ENCODE measurements at places on chromosomes 12 and 14. TPM values are rescaled to one million over a fixed set of nuclear protein-coding genes. Genes with fewer than 3 reads are reported as not detected.

DNA sequence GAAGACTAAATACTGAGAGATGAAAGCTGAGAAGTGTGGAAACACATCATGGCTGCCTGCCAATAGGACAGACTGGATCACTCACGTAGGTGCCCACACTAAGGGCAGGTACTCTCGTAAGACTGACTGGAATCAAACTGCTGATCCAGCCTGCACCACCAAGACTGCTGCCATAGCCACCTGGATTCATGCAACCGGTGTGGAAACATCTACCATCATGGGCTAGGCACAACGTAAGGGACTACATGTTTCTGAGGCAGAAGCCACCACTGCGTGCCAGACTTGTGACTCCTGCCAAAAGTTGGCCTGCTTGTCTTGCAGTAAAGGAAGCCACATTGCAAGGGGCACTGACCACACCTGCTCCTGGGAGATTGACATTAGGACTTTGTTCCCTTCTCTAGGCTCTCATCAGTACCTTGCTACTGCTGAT, 3.8 kb downstream of the POMT2 start:
- DNase-seq = no peak
- H3K4me3 ChIP-seq = no peak overlapping the region
- peaks cover 15% of the 10 kb centered on the region for H3K4me1 ChIP-seq

Gene CCDC177
- total RNA-seq = not detected

- no peak overlapping the region for H3K27ac ChIP-seq
- H3K4me3 ChIP-seq = no peak overlapping the region
- no peaks in the 10 kb centered on the region for H3K36me3 ChIP-seq
- H3K4me1 ChIP-seq = no peaks in the 10 kb centered on the region
- peaks cover 17% of the 10 kb centered on the region for H3K27me3 ChIP-seq
Measured at GRCh38 chr12:107775093-107775721, 703 bp downstream of the ASCL4 start.

Gene PRB2
- not detected for total RNA-seq

DNA sequence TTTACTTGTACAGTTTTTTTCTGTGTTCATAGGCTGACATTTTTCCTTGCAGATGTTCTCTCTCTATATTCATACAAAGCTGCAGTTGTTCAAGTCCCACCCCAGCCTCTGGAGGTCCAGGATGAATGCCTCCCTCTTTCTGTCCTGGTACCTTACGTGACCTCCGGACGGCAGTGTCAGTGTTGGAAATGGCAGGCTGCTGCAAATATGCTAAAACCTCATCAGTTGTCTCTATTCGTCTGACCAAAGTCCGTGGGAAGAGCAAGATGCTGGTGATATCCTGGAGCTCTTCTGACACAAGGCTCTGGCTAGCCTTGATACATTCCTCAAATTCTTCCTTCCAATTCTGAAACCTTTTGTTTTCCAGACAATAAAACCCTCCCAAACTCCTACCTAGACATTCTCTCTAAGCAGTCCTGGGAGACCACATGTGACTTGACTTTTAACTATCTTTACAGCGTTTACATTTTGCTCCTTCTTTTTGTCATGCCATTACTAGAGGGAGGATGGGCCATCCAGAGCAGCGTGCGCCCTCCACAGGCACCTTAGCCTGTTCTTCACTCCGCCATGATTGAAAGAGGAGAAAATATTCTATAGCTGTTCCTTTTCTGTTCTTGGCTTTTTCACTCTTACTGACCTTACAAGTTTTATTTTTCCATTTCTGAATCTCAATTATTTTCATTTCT, 143.6 kb downstream of the RGS6 start:
- no peak overlapping the region for H3K27ac ChIP-seq
- no peaks in the 10 kb centered on the region for H3K36me3 ChIP-seq
- H3K4me3 ChIP-seq = no peak overlapping the region

DNA sequence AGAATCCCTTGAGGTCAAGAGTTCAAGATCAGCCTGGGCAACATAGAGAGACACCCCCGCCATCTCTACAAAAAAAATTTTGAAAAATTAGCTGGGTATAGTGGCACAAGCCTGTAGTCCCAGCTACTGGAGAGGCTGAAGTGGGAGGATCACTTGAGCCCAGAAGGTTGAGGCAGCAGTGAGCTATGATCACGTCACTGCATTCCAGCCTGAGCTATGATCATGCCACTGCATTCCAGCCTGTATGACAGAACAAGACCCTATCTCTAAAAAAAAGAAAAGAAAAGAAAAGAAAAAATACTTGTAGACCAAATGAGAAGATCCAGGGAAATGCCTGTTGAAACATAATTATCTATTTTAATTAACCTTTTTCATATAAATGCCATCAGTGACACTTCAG, 93.8 kb upstream of the MDM1 start:
- DNase-seq = peak; percentile 92
- no peaks in the 10 kb centered on the region for H3K36me3 ChIP-seq
- no peaks in the 10 kb centered on the region for H3K27me3 ChIP-seq
- no peak overlapping the region for H3K4me3 ChIP-seq

Gene PROX2
- not detected for total RNA-seq

DNA sequence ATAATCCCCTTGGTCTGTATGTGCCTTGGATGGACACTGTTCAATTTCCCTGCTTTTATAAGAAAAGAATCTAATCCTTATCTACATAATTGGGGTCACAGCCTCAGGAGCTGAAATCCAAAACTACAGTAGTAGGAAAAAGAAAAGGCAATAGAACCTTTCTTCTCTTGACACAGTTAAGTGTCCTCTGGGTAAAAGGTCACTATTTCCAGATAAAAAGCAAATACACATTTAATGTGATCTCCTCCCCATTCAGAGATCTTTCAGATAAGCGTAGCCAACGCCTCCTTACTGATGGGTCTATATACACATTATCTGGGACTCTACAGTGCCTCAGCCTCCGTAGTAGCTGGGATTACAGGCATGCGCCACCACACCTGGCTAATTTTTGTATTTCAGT, 73.4 kb downstream of the CLIP1 start:
- no peaks in the 10 kb centered on the region for H3K4me1 ChIP-seq
- peaks cover 35% of the 10 kb centered on the region for H3K36me3 ChIP-seq
- H3K27ac ChIP-seq = no peak overlapping the region
- H3K4me3 ChIP-seq = no peak overlapping the region
- no peak for DNase-seq

DNA sequence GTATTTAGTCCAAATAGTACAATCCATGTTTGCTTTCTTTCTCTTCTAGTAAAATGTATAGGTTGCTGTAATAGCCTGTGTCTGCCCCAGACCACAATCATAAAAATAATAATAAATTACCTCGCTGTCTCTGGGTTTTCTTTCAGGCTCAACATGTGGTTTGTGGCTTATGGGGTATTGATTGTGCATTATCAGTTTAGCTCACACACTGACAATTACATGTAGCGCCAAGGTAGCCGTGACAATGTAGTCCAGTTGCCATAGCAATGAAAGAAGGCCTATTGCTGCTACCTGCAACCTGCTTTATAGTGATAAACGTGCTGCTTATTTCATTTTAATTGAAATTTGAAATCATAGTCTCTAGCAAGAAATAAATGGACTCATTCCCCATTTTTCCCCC, 1009.8 kb downstream of the NRXN3 start:
- no peak overlapping the region for H3K4me3 ChIP-seq
- H3K36me3 ChIP-seq = no peaks in the 10 kb centered on the region
- no peaks in the 10 kb centered on the region for H3K4me1 ChIP-seq
- H3K27me3 ChIP-seq = peaks cover 3% of the 10 kb centered on the region
- no peak overlapping the region for H3K27ac ChIP-seq

DNA sequence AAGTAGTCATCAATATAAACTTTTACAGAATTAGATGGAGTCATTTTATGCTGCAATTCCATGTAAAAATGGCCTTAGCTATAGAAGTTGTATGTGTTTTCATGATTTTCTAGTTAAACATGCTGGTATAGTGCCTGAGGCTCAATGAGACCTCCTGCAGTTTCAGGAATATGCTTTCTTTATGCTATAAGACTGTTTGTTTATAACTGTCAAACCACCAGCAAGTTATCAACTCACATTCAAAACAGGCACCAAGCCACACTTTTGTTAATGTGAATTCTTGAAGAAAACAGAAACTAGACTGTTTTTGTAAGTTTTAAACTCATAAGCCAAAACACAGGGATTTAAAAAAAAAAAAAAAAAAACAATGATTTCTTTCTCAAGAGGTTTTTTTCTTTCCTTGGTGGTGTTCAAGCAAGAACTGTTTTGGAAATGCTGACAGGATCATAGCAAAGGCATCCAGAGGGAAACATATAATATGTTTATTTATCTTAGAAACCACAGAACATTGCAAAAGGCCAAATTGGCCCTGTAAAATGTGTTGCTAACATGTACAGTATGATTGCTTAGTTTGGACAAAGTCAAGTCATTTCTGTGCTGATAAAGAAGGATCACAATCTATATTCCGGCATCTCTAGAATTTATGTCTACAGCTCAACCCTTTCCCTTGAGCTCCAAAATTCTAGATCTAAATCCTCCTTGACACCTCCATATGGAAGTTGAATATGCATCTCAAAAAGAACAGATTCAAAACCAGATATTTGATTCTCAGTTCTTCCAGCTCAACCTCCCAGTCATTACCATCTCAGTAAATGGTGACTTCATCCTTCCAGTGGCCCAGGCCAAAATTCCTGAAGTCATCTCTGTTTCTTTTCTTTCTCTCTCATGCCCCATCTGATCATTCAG, 29.0 kb upstream of the LUM start:
- peaks cover 7% of the 10 kb centered on the region for H3K36me3 ChIP-seq
- no peaks in the 10 kb centered on the region for H3K27me3 ChIP-seq
- peak overlapping the region; percentile 93 for H3K27ac ChIP-seq
- peak; percentile 95 for DNase-seq
- H3K4me3 ChIP-seq = no peak overlapping the region
- H3K4me1 ChIP-seq = peaks cover 16% of the 10 kb centered on the region

- peak; percentile 72 for DNase-seq
- H3K36me3 ChIP-seq = peaks cover 46% of the 10 kb centered on the region
- no peak overlapping the region for H3K27ac ChIP-seq
- H3K27me3 ChIP-seq = no peaks in the 10 kb centered on the region
- H3K4me3 ChIP-seq = no peak overlapping the region
Measured at GRCh38 chr12:71636704-71637115, 26.9 kb downstream of the ZFC3H1 start.

- no peaks in the 10 kb centered on the region for H3K36me3 ChIP-seq
- DNase-seq = no peak
- no peaks in the 10 kb centered on the region for H3K4me1 ChIP-seq
Measured at GRCh38 chr12:120820884-120821510, 83.2 kb downstream of the SPPL3 start.

- no peaks in the 10 kb centered on the region for H3K27me3 ChIP-seq
- no peaks in the 10 kb centered on the region for H3K4me1 ChIP-seq
- no peaks in the 10 kb centered on the region for H3K36me3 ChIP-seq
Measured at GRCh38 chr14:23494223-23494622, 24.7 kb downstream of the NGDN start.

DNA sequence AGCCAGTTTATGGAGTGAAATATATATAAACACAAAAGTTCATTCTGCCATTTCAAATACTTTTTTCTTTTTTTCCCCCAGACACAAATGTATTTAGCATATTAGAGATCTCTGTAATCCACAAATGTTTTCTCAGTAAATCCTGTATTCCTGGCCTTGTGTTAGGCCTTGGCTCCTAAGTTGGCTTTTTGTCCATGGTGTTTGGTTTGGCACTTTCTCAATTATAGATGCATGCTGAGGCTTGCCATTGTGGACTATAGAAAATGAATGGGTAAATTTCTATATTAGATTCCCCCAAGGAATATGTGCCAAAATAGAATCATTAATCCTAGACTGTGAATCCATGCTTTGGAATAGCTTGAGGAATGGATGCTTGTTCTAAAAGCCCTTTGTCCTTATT, 17.0 kb downstream of the RIC8B start:
- DNase-seq = no peak
- H3K4me3 ChIP-seq = no peak overlapping the region
- H3K27me3 ChIP-seq = no peaks in the 10 kb centered on the region
- peaks cover 10% of the 10 kb centered on the region for H3K36me3 ChIP-seq
- H3K27ac ChIP-seq = no peak overlapping the region

- H3K27me3 ChIP-seq = no peaks in the 10 kb centered on the region
- no peak overlapping the region for H3K27ac ChIP-seq
- no peak overlapping the region for H3K4me3 ChIP-seq
- peak; percentile 58 for DNase-seq
Measured at GRCh38 chr12:45388545-45388944, 172.7 kb downstream of the ANO6 start.

DNA sequence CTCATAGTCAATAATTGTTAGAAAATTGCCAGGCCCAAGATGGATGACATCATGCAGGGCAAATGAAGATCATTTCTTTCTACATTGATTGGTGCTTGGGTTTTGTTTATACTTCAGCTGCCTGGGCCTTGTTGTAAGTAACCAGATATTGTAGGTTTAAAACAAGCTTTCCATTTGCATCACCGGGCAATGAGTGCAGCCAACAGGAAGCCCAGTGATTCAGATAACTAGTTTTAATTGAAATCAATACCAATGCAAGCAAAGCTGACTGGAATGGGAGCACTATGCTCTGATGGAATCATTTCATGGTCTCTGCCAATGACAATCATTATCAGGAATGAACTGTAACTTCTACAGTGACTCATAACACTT, 279.3 kb downstream of the DUSP6 start:
- peaks cover 9% of the 10 kb centered on the region for H3K4me1 ChIP-seq
- peak; percentile 96 for DNase-seq
- H3K4me3 ChIP-seq = no peak overlapping the region
- no peaks in the 10 kb centered on the region for H3K36me3 ChIP-seq
- no peaks in the 10 kb centered on the region for H3K27me3 ChIP-seq

- no peak overlapping the region for H3K27ac ChIP-seq
- no peak overlapping the region for H3K4me3 ChIP-seq
- H3K4me1 ChIP-seq = no peaks in the 10 kb centered on the region
- H3K27me3 ChIP-seq = no peaks in the 10 kb centered on the region
Measured at GRCh38 chr14:58912287-58912686, 274.5 kb downstream of the DACT1 start.

- peak; percentile 95 for DNase-seq
- H3K27me3 ChIP-seq = no peaks in the 10 kb centered on the region
- peaks cover 17% of the 10 kb centered on the region for H3K4me1 ChIP-seq
- peak overlapping the region; percentile 70 for H3K27ac ChIP-seq
- no peak overlapping the region for H3K4me3 ChIP-seq
Measured at GRCh38 chr14:59254146-59254910, 65.9 kb downstream of the DAAM1 start.

Gene DHRS7
- total RNA-seq = 56.7 TPM

DNA sequence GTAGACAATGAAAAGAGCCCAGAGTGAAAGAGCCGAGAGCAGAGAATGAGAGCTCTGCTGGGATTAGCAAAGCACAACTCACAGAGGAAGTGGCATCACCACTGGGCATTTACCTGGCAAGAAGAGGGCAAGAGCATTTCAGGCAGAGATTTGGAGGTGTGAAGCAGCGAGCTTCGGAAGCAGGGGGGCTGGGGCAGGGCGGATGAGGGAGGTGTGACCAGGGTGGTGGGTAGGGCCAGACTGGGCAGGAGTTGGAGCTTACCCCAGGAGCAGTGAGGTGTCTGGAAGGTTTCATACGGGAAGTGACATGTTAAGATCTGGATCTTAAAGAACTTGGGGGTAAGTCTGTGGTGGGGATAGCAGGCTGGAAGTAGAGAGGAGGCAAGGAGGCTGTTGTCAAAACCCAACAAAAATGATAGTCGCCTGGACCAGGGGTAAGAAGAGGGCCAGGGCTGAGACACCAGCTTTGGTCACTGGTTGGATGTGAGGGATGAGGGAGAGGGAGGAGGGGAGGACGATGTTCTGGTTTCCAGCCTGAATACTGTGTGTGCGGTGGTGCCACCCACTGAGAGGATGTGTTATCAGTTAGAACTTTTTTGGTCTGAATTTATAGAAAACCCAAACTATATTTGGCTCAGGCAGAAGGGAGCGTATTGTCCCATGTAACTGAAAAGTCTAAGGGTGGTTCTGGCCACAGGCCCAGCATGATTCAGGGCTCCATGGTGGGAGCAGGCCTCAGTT, 5.2 kb downstream of the SMIM41 start:
- H3K4me3 ChIP-seq = no peak overlapping the region
- H3K27ac ChIP-seq = no peak overlapping the region
- H3K27me3 ChIP-seq = no peaks in the 10 kb centered on the region
- H3K36me3 ChIP-seq = no peaks in the 10 kb centered on the region
- H3K4me1 ChIP-seq = peaks cover 30% of the 10 kb centered on the region

Gene MUCL1
- not detected for total RNA-seq

All from IMR-90 (cell line).